Lung microvascular endothelial cell (primary cell): ENCODE measurements at places on chromosomes 7 and 10.

DNA sequence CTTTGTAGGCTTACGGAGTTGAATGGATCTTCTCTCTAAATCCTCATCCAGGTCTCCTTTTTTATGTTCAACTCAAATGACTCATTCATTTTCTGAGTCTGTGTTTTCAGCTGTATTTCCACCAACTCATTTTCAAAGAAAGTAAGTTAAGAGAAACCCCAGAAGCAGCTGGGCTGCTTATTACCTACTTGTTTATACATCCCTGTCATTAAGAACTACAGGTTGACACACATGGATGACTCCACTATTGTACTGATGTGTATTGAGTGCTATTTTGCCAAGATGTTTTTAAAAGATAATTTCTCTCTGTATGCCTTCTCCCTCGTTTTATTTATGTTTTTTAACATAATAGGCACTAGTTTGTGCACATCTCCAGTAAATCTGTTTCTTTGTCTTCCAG lies 41.9 kb downstream of the DGKI start:
- DNase-seq = peak; percentile 19

GRCh38 chr7:38975944-38976392 lies 1.7 kb upstream of the POU6F2 start:
- DNase-seq = no peak

DNA sequence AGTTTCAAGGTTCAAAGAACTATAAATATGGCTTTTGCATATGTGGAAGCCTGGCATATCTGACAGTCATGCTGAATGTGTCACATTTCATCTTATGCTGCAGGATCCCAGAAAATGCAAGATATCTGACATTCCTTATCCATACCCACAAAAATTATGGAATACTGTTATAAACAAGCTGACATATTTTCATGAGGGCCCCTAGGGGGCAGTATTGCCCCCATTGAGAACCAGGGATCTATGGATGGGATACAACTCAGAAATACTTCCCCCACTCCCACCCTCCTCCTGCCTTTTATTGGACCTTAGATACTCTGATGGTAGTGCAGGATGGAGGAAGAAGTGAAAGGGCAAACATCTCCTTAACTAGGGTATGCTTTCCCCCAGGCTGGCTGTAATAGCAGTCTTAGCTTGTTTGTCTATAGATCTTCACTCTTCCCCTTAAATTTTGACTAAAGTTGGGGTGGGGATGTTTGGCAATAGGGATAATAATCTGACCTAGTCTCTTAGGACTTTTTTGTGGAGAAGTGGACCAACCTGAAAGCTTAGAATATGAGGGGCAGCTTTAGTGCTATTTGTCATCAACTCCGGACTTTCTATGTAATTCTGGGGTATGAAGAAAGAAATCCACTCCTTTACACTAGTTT lies 3.5 kb upstream of the GNGT1 start:
- peak; percentile 88 for DNase-seq

DNA sequence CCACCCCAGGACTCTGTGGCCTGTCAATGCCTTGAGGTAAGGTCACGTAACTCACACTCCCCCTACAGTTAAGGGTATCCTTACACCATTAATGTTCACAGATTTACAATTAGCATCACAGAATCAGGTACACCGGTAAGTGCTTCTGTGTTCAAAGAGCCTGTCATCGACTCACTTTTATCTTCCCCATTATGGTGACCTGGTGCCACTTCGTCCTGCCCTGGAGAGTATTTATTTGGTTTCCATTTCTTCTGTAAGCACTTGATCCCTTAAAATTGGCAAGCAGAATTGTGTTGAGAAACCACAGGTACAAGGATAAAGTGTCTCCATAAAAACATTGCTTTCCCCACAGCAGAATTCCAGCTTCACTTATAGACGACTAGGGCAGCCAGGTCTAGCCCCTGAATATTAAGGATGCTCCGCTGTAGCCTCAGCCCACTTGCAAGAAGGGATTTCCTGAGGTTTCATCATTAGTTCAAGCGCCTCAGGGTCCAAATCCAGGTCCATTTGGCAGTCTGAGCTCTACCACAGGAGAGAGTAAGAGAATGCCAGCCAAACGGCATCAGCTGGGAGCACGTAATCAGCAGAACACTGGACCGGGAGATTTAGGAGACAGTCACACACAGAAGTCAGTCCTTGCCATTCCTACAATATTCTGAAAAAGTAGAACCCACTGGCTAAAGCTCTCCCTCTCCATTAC lies 10.1 kb downstream of the ATXN7L1 start:
- DNase-seq = no peak

DNA sequence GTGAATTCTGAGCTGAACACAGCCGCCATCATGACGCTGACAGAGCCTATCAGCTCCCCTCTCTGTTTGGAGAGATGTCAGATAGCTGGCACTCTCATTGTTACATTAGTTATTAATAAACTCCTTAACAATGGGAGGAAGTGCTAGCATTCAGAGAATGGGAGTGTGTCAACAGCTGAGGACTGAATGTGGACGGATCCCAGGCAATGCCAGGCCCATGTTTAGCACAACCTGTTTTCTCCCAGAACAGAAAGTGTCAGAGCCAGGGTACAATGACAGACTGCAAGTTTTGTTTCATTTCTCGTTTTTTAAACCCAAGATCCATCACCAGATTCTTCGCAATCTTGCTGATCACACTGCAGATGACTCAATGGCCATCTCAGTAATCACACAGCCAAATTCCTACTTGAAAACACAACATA lies 99.6 kb downstream of the PRPF18 start:
- peak; percentile 90 for DNase-seq

DNA sequence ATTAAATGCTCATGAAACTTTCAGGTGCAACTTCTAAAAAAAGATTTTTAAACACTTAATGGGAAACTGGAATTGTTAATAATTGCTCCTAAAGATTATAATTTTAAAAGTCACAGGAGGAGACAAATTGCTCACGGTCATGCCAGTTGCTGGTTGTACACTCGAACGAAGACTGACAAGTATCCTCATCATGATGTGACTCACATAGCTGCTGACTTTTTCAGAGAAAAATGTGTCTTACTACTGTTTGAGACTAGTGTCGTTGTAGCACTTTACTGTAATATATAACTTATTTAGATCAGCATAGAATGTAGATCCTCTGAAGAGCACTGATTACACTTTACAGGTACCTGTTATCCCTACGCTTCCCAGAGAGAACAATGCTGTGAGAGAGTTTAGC lies 79.3 kb downstream of the ITGB8 start:
- no peak for DNase-seq

DNA sequence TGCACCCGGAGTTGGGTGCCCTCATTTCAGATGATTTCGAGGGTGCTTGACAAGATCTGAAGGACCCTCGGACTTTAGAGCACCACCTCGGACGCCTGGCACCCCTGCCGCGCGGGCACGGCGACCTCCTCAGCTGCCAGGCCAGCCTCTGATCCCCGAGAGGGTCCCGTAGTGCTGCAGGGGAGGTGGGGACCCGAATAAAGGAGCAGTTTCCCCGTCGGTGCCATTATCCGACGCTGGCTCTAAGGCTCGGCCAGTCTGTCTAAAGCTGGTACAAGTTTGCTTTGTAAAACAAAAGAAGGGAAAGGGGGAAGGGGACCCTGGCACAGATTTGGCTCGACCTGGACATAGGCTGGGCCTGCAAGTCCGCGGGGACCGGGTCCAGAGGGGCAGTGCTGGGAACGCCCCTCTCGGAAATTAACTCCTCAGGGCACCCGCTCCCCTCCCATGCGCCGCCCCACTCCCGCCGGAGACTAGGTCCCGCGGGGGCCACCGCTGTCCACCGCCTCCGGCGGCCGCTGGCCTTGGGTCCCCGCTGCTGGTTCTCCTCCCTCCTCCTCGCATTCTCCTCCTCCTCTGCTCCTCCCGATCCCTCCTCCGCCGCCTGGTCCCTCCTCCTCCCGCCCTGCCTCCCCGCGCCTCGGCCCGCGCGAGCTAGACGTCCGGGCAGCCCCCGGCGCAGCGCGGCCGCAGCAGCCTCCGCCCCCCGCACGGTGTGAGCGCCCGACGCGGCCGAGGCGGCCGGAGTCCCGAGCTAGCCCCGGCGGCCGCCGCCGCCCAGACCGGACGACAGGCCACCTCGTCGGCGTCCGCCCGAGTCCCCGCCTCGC lies at the start of gene EGFR:
Gene EGFR, plus strand, starts transcription at position 657 of the 830 bp plus-strand sequence. CDS start 261 bp downstream, outside the sequence.
- DNase-seq = peak; percentile 49

DNA sequence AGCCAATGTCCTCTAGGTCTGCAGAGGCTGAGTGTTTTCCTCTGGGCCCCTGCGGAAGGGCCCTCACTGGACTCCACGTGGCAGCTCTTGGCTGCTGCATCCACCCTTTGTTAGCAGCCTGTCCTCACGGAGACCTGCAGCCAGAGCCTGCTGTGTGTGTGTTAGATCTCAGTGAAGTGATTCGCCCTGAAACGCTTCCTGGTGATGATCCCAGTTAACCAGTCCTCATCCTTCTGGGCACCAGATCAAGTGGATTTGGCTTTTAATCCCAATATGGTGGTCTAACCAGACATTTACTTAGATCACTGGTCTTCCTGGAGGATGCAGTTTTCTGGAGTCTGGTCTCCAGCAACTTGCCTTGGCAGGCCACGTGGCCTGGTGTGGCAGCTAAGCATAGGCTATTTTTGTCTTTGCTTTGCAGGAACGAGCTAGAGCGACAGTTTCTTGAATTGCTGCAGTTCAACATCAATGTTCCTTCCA lies 39.5 kb upstream of the GJD4 start:
- peak; percentile 34 for DNase-seq

GRCh38 chr7:120394595-120394994 lies 121.6 kb downstream of the KCND2 start:
- no peak for DNase-seq

DNA sequence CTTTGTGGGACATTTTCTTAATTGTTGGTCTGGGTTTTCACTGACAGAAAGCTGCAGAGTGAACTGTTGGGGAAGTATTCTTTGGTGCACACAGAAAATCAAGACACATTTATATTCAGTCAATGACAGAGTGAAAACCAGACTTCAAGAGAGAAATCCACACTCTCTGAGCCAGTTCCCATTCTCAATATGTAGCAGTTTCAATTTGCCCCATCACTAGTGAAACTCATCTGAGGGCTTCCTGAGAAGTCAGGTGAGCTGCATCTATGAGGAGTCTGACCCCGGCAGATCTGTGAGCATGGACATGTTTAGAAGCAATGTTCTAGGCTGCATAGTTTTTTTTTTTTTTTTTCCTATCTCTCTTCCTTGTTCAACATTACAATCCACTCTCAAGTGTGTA lies 163.7 kb upstream of the AHR start:
- DNase-seq = no peak

DNA sequence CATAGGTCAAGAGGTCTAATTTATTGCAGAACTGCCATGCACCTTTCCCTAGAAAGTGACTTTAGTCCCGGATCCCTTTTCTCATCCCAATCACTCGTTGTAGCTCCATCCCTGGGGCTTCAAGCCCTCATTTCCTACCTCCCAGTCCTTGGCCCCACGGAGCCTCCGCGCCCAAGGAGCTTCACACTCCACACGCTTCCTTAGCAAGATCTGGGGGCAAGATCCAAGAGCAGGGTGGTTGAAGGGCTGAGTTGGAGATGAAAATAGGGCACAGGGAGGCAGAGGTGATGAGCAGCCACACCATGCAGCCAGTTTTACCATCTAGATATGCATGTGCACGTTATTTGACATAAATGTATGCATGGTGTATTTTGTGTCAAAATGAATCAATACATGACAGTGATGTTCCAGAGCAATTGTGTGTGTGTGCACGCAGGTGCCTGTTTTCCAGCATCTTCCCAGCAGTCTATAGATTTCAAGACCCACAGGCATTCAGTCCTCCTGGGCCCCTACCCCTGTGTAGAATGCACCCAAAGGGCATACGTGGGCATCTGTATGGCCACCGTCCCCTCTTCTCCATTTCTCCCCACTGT lies 6.0 kb upstream of the TRPV6 start:
- no peak for DNase-seq

DNA sequence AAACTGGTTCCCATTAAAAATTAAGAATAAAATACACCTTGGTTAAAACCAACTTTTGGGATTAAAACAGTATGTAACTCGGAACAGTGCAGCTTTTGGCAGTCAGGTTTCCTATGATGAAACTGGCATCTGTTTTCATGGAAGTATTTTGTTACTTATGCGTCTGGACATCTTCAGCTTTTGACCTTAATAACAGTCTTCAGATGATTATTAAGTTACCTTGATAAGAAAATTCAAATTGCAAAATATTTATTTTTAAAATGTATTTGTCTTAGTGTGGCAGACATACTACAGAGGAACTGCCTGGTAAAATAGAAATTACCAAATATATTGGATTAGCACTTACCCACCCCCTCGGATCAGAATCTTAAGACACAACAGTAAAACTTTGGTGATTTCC lies 100.0 kb downstream of the ITGB8 start:
- DNase-seq = no peak

- DNase-seq = no peak
These were observed 122.4 kb downstream of the PRKG1 start for GRCh38 chr10:51196508-51197175.

DNA sequence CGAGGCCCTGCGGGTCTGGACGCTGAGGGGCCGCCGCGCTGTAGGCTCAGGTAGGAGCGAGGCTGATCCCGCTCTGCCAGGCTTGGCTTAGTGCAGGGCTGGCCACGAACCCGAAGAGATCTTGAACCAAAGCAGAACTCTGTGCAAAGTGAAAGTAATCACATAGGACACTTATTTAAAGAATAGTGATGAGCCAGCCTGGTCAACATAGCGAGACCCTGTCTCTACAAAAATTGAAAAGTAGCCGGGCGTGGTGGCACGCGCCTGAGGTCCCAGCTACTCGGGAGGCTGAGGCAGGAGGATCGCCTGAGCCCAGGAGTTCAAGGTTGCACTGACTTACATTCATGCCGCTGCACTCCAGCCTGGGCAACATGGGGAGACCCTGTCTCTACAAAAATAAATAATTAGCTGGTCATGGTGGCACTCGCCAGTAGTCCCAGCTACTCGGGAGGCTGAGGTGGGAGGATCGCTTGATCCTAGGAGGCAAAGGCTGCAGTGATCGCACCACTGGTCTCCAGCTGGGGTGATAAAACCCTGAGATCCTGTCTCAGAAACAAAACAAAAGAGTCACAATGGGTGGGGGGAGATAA lies 541 bp downstream of the ZSCAN25 start:
- DNase-seq = no peak

DNA sequence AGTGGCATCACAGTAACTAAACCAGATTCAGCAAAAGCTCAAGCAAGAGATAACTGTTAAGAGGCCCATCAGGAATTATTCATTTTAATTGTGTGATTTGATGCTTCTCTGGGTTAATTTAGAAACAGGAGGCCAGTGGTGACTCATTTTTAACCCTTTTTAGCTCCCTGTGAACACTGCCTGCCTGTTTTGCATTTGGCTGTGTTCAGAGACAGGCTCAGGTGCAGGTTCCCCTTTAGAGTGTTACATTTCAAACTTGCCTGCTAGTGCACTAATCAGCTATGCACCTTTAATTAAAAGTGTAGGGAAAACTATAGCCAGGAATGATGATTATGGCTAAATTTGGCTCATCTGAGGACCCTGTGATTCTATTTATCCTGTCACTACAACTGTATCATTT lies 6.5 kb downstream of the STAMBPL1 start:
- DNase-seq = no peak

GRCh38 chr10:131925011-131925649 lies 24.3 kb downstream of the PPP2R2D start:
- DNase-seq = no peak

- DNase-seq = no peak
These were observed 565.7 kb upstream of the ANKRD30A start for GRCh38 chr10:36559412-36560400.
